Dermis microvascular lymphatic vessel endothelial cell (primary cell): ENCODE measurements at places on chromosomes 2 and 18. TPM values are rescaled to one million over a fixed set of nuclear protein-coding genes. Genes with fewer than 3 reads are reported as not detected.

CPSF3 gene
- total RNA-seq, result 31.1 and 37.7 TPM in 2 replicates

DLGAP1 gene
- under 0.01 and 0.13 TPM in 2 replicates for total RNA-seq

GPR75 gene
- total RNA-seq, result 0.77 and 1.3 TPM in 2 replicates

NETO1 gene
- total RNA-seq, result not detected in 2 replicates

RGPD5 gene
- total RNA-seq, result 18.6 and 26.2 TPM in 2 replicates

UGT1A6 gene
- not detected in 2 replicates for total RNA-seq
